Posterior vena cava (tissue), 2 donors: ENCODE measurements at places on chromosomes 4 and X. TPM values are rescaled to one million over a fixed set of nuclear protein-coding genes. Genes with fewer than 3 reads are reported as not detected.

GRCh38 chrX:17214962-17215361, 160.0 kb upstream of the NHS start:
- DNase-seq = no peak

DNA sequence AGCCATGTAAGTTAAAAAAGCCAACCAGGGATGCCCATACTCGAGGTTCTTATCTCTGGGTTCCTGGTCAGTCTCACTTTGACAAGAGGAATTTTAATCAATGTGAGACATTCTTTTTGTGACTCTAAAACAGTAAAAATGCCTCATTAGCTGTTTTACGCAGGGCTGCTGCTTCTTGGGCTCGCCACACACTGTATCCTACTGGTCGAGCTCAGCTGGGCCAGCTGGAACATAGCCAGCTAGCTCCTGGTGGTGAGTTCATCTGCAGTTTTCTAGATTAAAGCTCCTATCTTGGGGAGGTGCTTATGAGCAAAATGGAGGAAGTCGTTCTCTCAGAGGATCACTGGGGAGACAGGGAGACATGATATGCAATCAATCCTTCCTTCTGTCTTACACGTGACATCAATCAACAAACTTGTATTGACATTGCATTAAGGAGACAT, 55.9 kb upstream of the LEF1 start:
- no peak for DNase-seq

DNA sequence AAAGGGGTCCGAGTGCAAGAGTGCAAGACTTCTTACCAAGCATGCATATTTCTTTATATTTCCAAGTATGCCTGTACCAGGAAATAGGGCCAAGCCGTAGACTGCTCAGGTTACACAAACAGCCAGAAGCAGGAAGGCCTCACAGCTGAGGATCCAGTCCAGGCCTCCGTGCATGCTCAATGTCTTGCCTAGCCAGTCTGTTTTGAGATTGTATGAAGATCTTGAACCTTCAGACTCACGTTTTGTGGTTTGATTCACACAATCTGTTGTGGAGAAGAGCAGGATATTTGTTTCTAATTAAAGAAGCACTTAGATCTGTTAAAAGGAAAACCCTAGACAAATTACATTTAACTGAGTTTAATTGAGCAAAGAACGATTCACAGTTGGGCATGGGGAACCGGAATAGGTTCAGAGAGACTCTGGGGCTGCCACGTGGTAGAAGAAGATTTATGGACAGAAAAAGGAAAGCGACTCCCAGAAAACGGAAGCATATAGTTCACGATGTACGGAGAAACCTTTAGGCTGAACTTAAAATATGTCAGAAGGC, 1.2 kb downstream of the MGST2 start:
- no peak for DNase-seq

- DNase-seq = no peak
Measured at GRCh38 chrX:106894978-106895452, 8.1 kb downstream of the RIPPLY1 start.

GRCh38 chr4:114161809-114162208, 182.4 kb upstream of the ARSJ start:
- DNase-seq = no peak

GRCh38 chr4:182593864-182594263, 323.3 kb downstream of the DCTD start:
- no peak for DNase-seq

Gene FAM47E
- total RNA-seq = 1.4 TPM

Gene CHIC1
- total RNA-seq = 12.0 TPM

Gene TRAM1L1
- total RNA-seq = 2.5 TPM
